ENCODE measurements at places on chromosomes 1 and 21. TPM values are rescaled to one million over a fixed set of nuclear protein-coding genes. Genes with fewer than 3 reads are reported as not detected.

DNA sequence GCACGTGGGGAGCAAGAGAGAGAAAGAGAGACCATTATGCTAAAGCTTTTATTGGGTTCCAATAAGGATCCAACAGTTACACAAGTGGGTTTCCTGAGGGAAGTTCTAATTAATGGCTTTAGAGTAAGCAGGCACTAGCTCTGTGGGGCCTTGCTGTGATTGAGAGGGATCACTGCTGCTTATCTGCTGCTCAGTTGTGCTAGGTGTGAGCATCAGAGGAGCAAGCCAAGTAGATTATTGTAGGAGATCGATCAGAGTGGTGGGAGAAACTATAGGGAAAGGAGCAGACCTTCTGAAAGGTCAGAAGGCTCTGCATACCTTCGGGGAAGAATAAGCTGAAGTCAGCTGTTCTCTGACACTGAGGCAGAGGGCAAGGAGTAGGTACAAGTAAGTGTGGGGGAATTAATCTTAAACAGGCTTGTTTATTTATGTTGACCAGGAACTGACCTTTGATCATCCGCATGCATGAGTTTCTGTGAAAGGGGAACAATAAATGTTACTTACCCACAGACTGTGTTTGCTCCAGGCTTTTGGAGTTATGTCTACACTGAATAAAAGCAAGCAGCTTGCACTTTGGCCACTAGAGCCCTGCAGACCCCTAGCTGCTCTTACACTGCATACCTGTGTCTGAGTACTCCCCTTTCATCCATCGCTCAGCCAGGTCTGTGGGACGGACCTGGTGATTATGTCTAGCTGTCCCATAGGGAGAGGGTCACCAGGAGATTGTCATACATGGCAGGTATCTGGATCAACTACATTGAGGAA lies 89.7 kb downstream of the TNNI3K start:
- no peak for DNase-seq
- H3K4me1 ChIP-seq = peaks cover 2% of the 10 kb centered on the region
- no peaks in the 10 kb centered on the region for H3K27me3 ChIP-seq
- H3K4me3 ChIP-seq = no peak overlapping the region
- H3K36me3 ChIP-seq = no peaks in the 10 kb centered on the region

- H3K4me3 ChIP-seq = no peak overlapping the region
- H3K27me3 ChIP-seq = no peaks in the 10 kb centered on the region
- peaks cover 3% of the 10 kb centered on the region for H3K4me1 ChIP-seq
- H3K27ac ChIP-seq = no peak overlapping the region
- no peaks in the 10 kb centered on the region for H3K36me3 ChIP-seq
These were observed 61.2 kb upstream of the ABCG1 start for GRCh38 chr21:42157606-42158310.

GRCh38 chr21:34353182-34353581 lies 10.6 kb upstream of the KCNE2 start:
- no peak overlapping the region for H3K27ac ChIP-seq
- no peak for DNase-seq
- no peaks in the 10 kb centered on the region for H3K4me1 ChIP-seq
- no peaks in the 10 kb centered on the region for H3K36me3 ChIP-seq
- no peaks in the 10 kb centered on the region for H3K27me3 ChIP-seq
- no peak overlapping the region for H3K4me3 ChIP-seq

The TEDDM1 gene
- total RNA-seq = not detected

- H3K4me1 ChIP-seq = no peaks in the 10 kb centered on the region
- no peak overlapping the region for H3K27ac ChIP-seq
- H3K27me3 ChIP-seq = no peaks in the 10 kb centered on the region
- no peaks in the 10 kb centered on the region for H3K36me3 ChIP-seq
- H3K4me3 ChIP-seq = no peak overlapping the region
These were observed 9.3 kb upstream of the ANGPTL3 start for GRCh38 chr1:62588000-62588399.

DNA sequence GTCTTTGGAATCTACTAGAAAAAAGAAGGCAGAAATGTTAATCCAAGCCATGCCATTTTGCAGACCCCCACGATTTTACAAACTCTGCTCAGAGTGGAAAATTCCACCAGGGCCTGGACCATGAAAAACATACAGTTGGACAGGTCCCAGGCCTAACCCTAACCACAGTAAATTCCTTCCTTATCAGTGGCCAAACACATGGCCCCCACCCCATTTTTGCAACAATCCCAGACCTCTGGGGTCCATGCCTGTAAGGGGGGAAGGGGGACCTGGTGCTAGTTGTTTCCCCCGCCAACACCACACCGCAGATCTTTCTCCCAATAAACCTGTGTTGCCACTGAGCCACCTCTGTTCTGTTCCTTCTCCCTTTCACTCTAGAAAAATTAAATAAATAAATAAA lies 1352.7 kb downstream of the AMY1C start:
- H3K36me3 ChIP-seq = no peaks in the 10 kb centered on the region
- no peaks in the 10 kb centered on the region for H3K27me3 ChIP-seq
- H3K4me3 ChIP-seq = no peak overlapping the region
- no peak overlapping the region for H3K27ac ChIP-seq
- no peak for DNase-seq

DNA sequence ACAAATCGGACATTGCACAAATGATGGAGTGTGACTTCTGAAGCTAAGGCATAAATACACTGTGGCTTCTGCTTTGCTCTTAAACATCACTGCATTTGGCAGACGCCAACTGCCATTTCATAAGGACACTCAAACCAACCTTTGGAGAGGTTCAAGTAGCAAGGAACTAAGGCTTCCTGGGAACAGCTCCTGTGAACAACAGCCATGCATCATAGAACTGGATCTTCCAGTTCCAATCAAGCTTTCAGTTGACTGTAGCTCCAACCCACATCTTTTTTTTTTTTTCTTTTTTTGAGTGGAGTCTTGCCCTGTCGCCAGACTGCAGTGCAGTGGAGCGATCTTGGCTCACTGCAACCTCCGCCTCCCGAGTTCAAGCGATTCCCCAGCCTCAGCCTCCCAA lies 10.7 kb upstream of the HUNK start:
- H3K27me3 ChIP-seq = no peaks in the 10 kb centered on the region
- no peaks in the 10 kb centered on the region for H3K4me1 ChIP-seq
- H3K27ac ChIP-seq = no peak overlapping the region
- H3K4me3 ChIP-seq = no peak overlapping the region
- no peak for DNase-seq

DNA sequence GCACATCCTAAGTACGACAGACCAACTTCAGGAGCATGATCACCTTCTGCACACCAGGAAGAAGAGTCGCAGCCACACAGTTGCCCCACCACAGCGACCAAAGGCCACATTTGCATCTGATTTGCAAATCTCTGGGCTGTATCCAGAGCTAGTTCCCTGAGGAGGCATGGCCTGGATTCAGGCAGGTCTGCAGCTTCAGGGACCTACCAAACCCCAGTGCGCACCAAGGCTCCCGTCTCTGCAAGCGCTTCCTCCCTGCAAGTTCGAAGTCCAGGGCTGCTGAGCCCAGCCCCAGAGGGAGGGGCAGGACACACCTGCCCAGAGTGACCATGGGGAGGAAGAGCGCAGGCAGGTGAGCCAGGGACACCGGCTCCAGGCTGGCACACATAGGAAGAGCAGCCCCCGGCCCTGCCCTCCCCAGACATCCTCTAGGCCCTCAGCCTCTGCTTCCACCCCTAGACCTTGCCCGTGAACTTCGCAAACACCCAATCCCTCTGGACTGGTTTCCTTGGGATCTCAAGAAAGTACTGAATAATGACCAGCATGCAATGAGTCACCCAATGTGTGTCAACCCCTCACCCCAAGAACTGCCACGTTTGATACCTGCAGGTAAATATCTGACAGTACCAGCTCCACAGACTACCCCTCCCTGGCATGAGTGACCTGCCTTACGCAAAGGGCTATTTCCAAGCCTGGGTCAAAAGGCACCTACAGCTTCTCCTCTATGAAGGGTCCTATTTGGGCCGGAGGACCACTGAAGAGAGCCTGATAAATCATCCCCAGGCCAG lies 36.8 kb downstream of the CASZ1 start:
- no peak overlapping the region for H3K27ac ChIP-seq
- H3K4me1 ChIP-seq = peaks cover 44% of the 10 kb centered on the region
- H3K4me3 ChIP-seq = no peak overlapping the region
- peaks cover 9% of the 10 kb centered on the region for H3K36me3 ChIP-seq
- H3K27me3 ChIP-seq = no peaks in the 10 kb centered on the region

The LCE2D gene
- total RNA-seq = not detected

DNA sequence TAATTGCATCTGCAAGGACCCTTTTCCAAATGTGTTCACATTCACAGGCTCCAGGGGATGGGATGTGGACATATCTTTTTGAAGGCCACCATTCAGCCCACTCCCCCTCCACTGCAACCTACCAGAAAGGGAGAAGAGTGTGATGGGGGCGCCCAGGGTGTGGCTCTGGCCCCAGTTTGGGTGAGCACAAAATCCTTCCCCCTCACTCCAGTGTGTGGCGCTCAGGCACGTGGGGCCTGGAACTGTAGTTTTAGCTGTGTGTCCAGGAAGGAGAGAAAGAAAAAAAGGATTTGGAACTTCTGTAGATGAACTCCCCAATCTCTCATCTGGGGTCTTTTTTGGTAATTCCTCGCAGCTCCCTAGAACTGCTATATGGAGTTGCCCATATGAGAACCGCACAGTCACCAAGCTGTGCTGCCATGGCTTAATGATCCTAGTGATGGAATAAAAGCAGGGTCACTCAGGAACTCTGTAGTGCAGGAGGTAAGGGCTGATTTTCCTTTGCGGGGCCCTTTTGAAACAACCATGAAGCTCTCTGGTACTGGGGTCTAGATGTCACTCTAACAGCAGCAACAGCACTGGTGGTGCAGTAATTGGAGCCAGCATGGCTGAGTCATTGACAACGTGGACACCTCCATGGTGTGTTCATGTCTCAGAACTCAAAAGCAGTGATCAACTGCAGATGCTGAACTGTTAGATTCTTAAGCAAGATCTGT lies 17.0 kb downstream of the AGT start:
- no peak for DNase-seq
- no peaks in the 10 kb centered on the region for H3K27me3 ChIP-seq
- no peaks in the 10 kb centered on the region for H3K4me1 ChIP-seq
- H3K4me3 ChIP-seq = no peak overlapping the region
- H3K36me3 ChIP-seq = peaks cover 13% of the 10 kb centered on the region
- H3K27ac ChIP-seq = no peak overlapping the region

The CFAP107 gene
- total RNA-seq = 0.76 TPM

DNA sequence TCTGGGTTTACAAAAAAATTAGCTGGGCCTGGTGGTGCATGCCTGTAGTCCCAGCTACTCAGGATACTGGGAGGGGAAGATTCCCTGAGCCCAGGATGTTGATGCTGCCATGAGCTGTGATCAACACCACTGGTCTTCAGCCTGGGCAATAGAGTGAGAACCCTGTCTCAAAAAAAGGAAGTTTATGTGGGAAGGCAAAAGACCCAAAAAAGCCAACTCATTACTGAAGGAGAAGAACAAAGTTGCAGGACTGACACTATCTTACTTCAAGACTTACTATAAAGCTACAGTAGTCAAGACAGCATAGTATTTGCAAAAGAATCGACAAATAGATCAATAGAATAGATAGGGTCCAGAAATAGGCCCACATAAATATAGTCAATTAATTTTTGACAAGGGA lies 9.2 kb upstream of the PTGS2 start:
- H3K27me3 ChIP-seq = no peaks in the 10 kb centered on the region
- no peak overlapping the region for H3K4me3 ChIP-seq
- H3K27ac ChIP-seq = no peak overlapping the region
- no peaks in the 10 kb centered on the region for H3K4me1 ChIP-seq

The OR4F29 gene
- total RNA-seq = not detected

DNA sequence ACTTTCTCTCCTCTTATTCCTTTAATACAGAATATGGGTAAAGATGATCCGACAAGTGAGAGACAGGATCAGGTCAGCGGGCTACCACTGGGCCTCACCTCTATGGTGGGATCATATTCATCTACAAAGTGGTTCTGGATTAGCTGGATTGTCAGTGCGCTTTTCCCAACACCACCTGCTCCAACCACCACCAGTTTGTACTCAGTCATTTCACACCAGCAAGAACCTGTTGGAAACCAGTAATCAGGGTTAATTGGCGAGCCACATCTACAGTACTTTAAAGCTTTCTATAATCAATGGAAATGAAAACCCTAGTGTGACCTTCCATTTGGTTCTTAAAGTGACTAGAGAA lies 643 bp downstream of the NRAS start:
- peaks cover 12% of the 10 kb centered on the region for H3K4me1 ChIP-seq
- DNase-seq = no peak

DNA sequence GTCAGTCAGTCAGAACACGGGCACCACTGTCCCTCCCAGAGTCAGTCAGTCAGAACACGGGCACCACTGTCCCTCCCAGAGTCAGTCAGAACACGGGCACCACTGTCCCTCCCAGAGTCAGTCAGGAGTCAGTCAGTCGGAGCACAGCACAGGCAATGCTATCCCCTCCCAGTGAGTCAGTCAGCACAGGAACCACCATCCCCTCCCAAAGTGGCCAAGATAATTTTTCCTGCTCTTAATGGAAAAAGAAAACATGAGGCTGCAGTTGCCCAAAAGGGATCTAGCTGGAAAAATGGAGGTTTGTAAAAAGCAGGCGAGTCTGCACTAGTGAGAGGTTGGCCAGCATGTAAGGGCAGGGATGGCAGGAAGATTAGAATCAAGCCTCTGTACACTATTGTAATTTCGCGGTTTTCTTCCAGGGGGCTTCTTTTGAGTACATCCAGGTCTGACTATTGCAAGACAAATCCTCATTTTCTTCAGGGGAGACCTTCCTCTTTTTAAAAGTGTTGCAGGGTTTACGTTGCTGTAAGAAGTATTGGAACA lies 213.8 kb downstream of the SIPA1L2 start:
- H3K27ac ChIP-seq = no peak overlapping the region
- H3K4me3 ChIP-seq = no peak overlapping the region
- no peaks in the 10 kb centered on the region for H3K4me1 ChIP-seq
- DNase-seq = no peak
- H3K36me3 ChIP-seq = peaks cover 5% of the 10 kb centered on the region

GRCh38 chr1:7752512-7753417 lies 18.3 kb upstream of the VAMP3 start:
- no peaks in the 10 kb centered on the region for H3K27me3 ChIP-seq
- H3K36me3 ChIP-seq = no peaks in the 10 kb centered on the region
- no peak overlapping the region for H3K4me3 ChIP-seq
- DNase-seq = no peak
- peaks cover 14% of the 10 kb centered on the region for H3K4me1 ChIP-seq

DNA sequence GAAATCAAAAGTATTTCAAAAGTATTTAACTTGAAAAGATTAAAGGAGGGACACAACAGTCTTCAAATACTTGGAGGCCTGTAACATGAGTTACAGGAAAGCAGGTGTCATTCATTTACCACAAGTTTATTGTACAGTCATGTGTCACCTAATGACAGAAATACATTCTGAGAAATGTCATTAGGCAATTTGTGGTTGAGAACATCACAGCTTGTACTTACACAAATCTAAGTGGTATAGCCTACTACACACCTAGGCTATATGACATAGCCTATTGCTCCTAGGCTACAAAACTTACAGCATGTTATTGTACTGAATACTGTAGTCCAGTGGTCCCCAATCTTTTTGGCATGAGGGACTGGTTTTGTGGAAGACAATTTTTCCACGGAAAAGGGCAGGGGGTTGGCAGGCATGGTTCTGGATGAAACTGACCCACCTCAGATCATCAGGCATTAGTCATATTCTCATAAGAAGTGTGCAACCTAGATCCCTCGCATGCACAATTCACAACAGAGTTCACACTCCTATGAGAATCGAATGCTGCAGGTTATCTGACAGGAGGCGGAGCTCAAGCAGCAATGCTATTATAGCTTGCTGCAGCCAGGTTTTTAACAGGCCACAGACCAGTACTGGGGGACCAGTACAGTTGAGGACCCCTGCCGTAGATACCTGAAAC lies 25.0 kb upstream of the PHTF1 start:
- H3K36me3 ChIP-seq = no peaks in the 10 kb centered on the region
- DNase-seq = no peak
- H3K4me3 ChIP-seq = no peak overlapping the region
- H3K27me3 ChIP-seq = no peaks in the 10 kb centered on the region
- peaks cover 45% of the 10 kb centered on the region for H3K4me1 ChIP-seq
- H3K27ac ChIP-seq = peak overlapping the region; percentile 77

Data from upper lobe of left lung (tissue), 6 donors.